ENCODE measurements at places on chromosomes 7 and 10.

GRCh38 chr7:79877874-79878465 lies 256.7 kb upstream of the GNAI1 start:
- DNase-seq = no peak

DNA sequence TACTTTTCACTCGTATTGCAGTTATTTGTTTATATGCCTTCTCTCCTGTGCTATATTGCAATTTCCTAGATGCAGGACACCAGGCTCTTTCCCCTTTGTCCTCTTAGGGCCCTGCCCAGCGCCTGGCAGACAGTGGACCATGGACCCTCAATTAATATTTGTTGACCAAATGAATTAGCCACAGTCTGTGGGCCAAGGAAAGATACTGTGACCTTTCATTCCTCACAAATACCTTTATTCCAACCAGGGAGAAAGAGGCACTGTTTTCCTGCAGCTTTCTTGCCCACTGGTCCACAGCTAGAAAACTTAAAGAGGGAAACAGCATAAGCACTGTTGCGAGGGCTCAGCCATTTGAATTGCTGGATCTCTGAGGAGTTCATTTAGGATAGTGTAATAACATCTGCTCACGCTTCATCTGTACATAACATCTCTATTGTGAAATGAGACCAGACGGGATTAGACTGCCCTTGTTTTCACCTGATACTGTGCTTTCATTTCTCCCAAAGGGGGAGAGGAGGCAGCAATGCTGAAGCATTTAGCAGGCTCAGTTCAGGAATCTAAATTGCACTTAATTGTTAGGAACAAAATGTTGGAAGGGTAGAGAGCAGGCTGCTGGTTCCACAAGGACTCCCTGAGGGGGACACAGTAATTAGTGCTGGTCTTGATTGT lies 46.7 kb downstream of the TNS3 start:
- DNase-seq = no peak

GRCh38 chr10:61937631-61938351 lies 36.3 kb downstream of the ARID5B start:
- no peak for DNase-seq

DNA sequence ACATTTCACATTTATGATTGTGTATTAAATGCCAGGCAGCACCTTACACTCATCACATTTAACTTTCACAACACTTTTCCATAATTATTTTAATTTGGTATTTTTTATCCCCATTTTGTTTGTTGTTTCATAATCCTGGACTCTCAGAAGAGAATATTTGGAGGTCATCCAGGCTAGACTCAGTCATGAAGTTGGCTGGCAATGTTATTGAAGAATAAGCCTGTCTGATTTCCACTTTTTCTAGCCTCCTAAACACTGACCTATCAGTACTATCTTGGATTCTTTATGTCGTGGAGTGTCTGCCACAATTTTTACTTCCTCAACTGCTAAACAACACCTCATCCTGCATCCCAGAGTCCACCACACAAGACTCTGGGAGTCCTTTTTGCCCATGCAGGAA lies 372.3 kb upstream of the NRP1 start:
- no peak for DNase-seq

All from thyroid gland (tissue), 4 donors.